Vagina (tissue), 2 donors: ENCODE measurements at places on chromosomes 5 and 9. TPM values are rescaled to one million over a fixed set of nuclear protein-coding genes. Genes with fewer than 3 reads are reported as not detected.

DNA sequence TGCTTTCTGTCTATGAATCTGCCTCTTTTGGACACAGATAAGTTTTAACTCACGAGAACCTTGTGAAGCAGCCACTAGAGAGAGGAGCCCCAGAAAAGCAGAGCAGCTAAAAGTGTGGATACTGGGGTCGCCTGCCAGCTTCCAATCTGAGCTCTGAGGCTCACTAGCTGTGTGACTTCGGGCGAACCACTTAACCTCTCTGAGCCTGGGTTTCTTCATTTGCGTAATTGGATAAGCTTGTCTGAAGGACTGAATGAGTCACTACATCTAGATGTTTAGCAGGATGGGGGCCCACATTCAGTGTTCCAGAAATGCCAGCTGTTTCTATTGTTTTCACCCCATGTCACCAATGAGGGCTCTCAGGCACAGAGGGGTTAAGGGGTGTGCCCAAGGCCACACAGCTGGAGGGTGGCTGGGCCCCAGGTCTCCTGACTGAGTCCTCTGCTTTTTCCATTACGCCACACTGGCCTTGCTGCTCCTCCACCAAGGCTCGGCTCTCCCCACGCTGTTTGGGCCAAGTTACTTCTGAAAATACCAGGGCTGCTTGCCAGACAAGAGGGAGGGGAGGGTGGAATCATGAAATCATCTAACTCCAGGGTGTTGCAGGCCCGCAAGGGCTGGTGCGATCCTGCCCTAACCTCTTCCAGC lies 36.2 kb downstream of the SH3PXD2B start:
- H3K4me1 ChIP-seq, result peaks cover 87% of the 10 kb centered on the region
- H3K27me3 ChIP-seq, result no peaks in the 10 kb centered on the region
- peak overlapping the region; percentile 98 for H3K27ac ChIP-seq
- H3K36me3 ChIP-seq, result no peaks in the 10 kb centered on the region

DNA sequence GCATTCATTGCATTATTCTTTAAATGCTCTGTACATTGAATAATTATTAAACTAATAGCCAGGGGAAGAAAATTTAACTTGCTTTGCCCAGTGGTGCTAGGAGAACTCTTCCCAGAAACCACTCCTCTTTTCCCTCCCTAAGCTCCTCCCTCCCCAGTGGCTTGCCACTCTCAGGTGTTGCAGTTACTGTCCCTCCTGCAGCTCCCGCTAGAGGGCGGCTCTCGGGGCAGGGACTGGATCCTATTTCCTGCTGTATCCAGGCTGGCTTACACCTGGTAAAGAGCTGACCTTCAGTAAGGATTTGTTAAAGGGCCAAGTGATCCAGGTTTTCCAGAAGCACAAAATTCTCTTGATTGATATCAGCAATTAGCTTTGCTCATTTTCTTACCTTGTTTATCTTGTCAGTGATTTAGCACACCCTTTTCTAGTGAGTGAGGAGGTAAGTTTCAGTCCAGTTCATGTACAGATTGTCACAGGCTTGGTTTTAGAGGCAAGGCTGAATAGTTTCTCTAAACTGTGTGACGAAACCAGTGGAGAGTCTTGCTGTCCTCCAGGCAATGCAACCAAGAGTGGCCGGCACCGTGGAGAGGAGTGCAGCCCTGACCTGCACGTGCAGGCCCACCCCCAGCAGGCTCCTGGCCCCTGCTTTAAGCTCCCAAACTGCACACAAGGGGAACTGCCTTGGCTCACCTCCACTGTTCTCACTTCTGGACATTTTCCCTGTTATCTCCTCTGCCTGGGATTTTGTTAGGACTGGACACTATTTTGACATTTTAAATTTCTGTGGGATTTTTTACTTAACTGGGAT lies 423.8 kb downstream of the SPOCK1 start:
- H3K4me1 ChIP-seq, result peaks cover 22% of the 10 kb centered on the region
- H3K36me3 ChIP-seq, result no peaks in the 10 kb centered on the region
- H3K27me3 ChIP-seq, result no peaks in the 10 kb centered on the region
- no peak overlapping the region for H3K4me3 ChIP-seq
- no peak for DNase-seq

DNA sequence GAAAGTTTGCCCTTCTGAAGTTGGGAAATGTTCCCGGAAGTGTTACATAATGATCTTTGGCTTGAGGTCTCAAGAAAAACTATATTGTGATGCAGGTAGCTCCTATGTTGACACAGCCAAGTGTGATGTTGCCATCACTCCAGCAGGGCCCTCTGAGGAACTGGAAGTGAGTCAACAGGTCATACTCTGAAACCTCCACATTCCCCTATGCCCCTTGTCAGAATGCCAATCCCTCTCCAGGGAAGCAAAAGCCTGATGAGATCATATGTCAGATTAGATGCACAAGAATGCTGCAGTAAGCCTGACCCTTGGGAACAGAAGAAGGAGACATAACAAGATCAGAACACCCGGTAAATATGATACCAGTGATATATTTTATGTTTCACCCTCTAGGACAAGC lies 66.8 kb upstream of the ITGA2 start:
- no peaks in the 10 kb centered on the region for H3K36me3 ChIP-seq
- no peaks in the 10 kb centered on the region for H3K4me1 ChIP-seq
- no peaks in the 10 kb centered on the region for H3K27me3 ChIP-seq
- DNase-seq, result no peak
- H3K4me3 ChIP-seq, result no peak overlapping the region
- no peak overlapping the region for H3K27ac ChIP-seq

UQCRQ gene
- total RNA-seq, result 189 TPM

FOCAD gene
- total RNA-seq, result 39.8 TPM
